ENCODE measurements at places on chromosomes 6 and 20.

GRCh38 chr6:114342086-114342825 is 567 bp downstream of the HS3ST5 start:
- DNase-seq = no peak

GRCh38 chr6:24529985-24530384 is 35.2 kb downstream of the ALDH5A1 start:
- DNase-seq = no peak

GRCh38 chr6:140018588-140018987 is 644.1 kb upstream of the CITED2 start:
- DNase-seq = no peak

DNA sequence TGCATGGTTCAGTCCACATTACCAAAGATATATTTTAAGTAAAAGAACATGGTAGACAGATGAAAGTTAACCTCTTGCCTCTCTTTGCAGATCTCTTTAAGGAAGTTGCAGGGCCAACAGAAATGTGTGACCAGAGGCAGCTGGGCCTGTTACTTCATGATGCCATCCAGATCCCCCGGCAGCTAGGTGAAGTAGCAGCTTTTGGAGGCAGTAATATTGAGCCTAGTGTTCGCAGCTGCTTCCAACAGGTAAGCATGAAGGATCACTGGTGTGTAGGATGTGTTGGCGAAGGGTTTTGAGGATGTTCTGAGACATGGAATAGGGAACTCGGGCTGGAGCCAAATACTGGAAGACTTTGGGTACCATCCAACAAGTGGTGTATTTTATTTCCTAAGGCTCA is 508.6 kb downstream of the UTRN start:
- no peak for DNase-seq

DNA sequence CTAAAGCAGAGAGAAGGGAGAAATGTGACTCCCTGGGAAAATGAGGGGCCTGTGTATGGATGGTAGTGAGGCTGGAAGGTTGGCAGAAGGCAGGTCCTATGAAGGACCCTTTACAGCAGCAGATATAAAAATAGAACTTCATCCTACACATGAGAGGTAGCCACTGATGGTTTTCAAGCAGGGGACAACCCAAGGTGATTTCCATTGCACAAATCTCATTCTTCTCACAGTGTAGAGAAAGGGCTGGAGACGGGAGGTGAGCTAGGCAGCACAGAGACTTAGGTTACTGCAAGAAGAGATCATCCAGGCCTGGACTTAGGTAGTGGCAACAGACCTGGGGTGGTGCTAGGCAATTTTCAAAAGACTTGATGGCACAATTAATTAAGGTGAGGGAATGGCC is 30.7 kb downstream of the TRAM2 start:
- DNase-seq = no peak

GRCh38 chr6:169316651-169317050 is 63.0 kb upstream of the THBS2 start:
- DNase-seq = no peak

GRCh38 chr6:31441365-31442267 is 38.2 kb downstream of the MICA start:
- DNase-seq = peak; percentile 75

- DNase-seq = no peak
Observed at GRCh38 chr20:21027569-21027968, 78.6 kb downstream of the LINC00237 start.

DNA sequence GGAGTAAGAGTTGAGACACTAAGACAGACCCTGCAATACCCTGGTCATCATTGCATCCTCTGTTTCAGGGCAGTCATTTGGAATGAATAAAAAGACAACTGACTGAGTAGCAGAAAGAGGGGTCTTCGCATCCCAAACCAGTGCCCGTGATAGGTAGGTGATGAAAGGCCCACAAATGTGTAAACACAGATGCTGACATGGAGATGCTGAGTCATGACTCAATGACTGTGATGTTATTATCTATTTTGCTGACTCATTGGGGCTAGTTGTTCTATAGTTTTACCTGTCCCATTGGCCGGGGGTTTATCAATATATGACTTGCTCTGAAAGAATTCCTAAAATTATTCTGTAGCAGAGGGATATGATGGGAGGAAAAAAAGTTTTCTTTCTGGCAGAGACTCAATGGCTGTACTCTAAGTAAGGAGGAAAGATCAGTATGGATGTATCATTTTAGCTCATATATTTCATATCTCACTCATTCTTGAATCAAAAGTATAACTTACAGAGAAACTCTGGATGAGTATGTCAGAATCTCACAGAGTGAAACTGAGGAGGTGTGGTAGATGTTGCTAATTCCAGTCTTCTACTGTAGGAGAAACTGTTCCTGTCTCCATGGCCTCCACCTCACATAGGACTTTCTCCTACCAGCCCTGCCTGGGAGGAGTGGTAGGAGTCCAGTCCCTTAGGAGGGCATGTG is 119.9 kb upstream of the PREP start:
- no peak for DNase-seq

GRCh38 chr20:41072190-41072863 is 43.7 kb downstream of the TOP1 start:
- DNase-seq = peak; percentile 65

GRCh38 chr6:45411959-45412358 is 34.2 kb upstream of the SUPT3H start:
- DNase-seq = no peak

DNA sequence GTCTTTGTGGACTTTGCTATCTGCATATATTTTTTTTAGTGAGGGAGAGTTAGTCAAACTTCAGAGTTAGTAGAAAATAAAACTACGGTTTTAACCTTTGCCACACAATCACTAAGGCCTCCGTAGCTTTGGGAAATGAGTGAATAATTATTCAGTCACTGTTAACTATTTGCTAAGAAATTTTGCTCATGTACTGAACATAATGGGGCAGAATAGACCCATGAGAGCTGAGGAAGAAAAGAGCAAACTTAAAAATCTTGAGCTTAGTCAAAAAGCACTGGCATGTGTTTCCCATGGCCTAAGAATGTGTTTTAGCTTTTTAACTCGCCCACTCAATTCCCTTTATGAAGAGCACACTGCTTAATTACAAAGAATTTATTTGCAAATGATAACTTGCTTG is 60.4 kb upstream of the SUPT3H start:
- no peak for DNase-seq

DNA sequence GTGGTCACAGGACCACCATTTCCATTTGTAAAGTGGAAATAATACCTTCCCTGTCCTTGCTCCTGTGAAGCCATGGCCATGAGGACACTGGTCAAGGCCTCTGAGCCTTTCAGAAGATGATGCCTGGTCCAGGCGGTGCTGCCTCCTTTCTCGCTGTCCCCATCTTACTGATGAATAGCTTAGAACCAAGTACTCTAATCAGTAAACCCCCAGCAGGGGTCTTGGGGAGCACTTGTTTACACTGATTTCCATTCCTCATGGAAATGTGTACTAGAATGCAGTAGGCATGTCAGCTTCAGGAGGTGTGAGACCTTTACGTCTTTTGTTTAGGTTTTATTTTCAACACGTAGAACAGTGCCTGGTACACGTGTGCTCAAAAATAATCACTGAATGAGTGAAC is 75.1 kb downstream of the DZANK1 start:
- DNase-seq = no peak

GRCh38 chr20:51376111-51376510 is 166.4 kb downstream of the NFATC2 start:
- DNase-seq = no peak

DNA sequence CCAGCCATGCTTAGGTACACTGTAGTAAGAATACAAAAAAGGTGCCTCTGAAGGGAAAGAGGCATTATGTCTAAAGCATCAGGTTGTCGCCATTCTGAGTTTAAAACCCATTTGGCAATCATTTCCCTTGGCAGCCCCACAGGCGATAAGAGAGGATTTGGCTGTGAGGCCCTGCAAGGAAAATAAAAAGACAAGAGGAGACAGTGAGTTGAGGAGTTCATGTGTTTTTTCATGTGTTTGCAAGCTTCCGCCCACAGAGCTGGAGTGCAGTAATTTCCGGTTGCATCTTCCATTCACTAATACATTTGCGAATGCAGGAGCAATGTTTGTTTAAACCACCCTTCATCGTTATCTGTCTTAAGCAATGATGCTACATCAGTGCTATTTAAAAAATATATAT is 138.5 kb upstream of the SOX4 start:
- DNase-seq = peak; percentile 41

DNA sequence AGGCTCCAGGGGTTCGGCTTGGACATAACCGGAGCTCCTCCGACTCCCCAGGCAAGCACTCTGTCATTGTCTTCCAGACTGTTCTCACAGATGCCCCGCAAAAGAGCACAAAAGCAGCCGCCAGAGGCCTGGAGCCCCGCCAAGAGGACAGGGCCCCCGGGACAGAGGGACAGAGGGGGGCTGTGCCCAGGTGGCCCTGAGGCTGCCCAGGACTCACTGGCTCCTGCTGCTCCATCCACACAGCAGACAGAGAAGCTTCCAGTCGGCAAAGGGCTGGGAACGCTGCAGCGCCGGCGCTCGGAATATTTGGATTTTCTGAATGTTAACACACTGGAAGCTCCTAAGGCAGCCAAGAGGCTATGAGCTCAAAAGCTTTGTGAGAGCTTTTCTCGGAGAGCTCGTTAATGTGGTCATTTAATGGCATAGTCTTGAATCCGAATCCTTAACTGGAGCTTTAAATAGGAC is 68.0 kb upstream of the QKI start:
- no peak for DNase-seq

DNA sequence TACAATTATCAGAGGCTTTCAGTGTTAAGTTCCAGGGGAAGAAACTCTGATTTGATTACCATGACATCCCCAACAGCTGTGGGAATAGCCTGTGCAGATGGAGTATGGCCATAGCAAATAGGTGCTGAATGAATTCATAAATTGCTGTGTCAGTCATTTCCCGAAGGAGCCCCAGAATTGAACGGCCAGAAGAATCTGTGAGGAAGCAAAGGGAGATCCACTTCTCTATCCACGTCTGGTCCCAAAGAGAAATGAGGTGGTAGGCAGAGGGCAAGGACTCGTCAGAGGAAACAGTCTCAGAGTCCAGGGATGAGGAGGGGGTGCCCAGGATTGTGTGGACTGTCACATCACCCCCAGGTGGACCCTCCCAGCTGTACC is 3.1 kb upstream of the TAF8 start:
- DNase-seq = no peak

GRCh38 chr6:137816133-137816579 is 50.9 kb upstream of the TNFAIP3 start:
- no peak for DNase-seq

DNA sequence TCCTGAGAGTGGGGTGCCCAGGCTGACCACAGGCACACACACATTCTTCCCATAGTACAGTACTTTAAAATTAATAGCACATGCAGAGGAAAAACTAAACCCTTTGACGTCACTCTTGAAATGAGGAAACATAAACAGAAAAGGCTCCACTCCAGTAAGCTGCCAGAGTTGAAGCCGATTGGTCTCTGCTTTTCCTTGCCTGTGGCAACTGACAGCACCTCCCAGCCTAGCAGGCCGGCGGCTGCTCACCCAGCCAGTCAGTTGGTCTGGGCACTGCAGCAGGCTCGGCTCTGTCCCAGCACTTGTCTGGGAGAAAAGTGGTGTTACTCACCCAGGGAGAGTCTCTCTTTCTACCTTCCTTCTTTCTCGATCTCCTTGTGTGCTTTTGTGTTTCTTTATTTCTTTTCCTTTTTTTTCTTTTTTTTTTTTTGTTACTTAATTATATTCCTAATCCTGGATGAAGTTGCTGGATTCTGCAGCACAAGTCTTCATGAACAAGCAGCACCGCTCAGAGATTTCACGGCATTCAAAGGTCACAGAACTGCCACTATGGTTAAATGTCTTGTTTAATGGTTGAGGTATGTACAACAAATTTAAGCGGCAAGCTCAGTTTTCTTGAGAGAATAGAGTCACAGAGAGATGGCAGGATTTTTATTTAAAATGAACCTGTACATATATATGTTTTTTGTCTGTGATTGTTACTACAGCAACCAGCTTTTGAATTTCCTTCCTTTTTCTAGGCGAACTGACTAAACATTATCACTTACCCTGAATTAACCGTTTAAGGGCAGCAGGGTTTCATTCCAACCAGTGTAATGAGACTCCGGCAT is at the start of gene PDE7B:
Gene PDE7B, plus strand, starts transcription at position 260 of the 830 bp plus-strand sequence.
- DNase-seq = peak; percentile 8

- DNase-seq = no peak
Observed at GRCh38 chr6:145067430-145067829, 667.9 kb downstream of the EPM2A start.

DNA sequence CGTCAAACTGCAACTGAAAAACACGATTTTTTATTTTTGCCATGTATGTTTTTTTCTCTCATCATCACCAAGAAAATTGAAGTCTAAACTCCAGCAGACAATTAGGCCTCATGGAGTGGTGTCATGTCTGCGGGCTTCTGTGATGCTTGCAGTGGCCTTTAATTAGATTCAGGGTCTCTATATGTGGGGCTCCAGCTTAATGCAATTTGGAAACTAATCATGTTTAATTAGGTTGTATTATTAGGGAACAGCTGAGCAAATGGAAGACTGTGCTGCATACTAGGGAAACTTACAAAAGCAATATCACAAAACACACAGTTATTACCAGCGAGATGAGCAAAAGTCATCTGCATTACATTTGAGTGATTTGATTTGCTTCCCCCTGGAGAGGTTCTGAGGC is 132.9 kb upstream of the PMEPA1 start:
- DNase-seq = no peak

DNA sequence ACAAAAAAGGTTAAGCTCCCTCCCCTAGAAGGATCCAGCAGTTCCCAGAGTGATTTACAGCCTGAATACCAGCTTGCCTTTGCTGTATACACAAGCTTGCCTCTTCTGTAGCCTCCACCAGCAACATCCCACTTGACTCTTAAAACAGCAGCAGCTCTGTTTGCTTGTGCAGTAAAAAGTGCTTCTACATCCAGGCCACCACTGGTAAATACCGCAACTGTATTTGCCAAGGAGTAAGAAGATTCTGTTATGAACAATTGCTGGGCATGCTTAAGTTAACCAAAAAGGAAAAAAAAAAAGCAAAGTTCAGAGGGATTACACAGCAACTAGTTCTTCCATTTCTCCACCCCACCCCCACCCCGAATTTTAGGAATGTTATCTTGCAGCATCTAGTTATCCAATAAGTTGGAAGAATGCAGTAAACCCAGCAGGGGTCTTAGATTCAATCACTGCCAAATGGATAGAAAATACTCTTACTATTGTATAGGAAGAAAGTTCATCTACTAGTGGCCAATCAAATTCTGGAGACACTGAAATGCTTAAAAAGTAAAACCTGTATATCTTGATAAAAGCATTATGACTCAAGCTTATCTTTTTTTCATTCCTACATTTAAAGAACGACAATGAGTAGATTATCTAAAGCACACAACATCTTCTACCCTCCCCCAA is 4.8 kb downstream of the SALL4 start:
- DNase-seq = no peak

GRCh38 chr6:167951781-167952511 is 45.5 kb upstream of the KIF25 start:
- no peak for DNase-seq

- no peak for DNase-seq
Observed at GRCh38 chr6:112181130-112181529, 73.2 kb downstream of the LAMA4 start.

GRCh38 chr6:52304983-52305390 is 20.4 kb upstream of the MCM3 start:
- DNase-seq = no peak
